ENCODE measurements at places on chromosomes 13 and 19. TPM values are rescaled to one million over a fixed set of nuclear protein-coding genes. Genes with fewer than 3 reads are reported as not detected.

Gene CEACAM6
- total RNA-seq: 20.6 TPM

Gene RUBCNL
- 7.3 TPM for total RNA-seq

Gene RNF17
- 0.16 TPM for total RNA-seq

Gene LINGO3
- 12.9 TPM for total RNA-seq

Gene ZNF709
- total RNA-seq: 20.2 TPM

Gene ZNF415
- 25.6 TPM for total RNA-seq

Gene DPF1
- total RNA-seq: 7.5 TPM

Gene CEACAM1
- total RNA-seq: 2.6 TPM

Gene ATF5
- 4.0 TPM for total RNA-seq

Gene NALCN
- total RNA-seq: 11.3 TPM

Gene KLF16
- total RNA-seq: 8.4 TPM
